ENCODE measurements at places on chromosomes 11 and 22.

- no peak for DNase-seq
Observed at GRCh38 chr11:22807391-22807790, 22.2 kb downstream of the SVIP start.

DNA sequence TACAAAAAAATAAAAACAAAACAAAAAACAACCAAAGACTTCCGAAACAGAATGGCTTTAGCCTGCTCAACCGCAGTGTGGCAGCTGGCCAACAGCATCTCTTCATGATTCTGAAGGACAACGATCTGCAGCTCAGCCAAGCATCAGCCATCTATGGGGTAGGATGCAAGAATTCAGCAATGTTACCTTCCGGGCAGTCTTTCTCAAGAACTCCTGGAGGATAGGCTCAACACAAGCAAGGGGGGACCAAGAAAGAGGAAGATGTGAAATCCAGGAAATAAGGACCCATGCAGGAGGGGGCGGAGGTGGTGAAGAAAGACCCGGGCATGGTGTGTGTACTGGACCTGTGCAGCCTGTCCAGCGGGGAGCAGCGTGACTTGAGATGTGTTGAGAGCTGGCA, 3.5 kb upstream of the TSPO start:
- DNase-seq: peak; percentile 65

DNA sequence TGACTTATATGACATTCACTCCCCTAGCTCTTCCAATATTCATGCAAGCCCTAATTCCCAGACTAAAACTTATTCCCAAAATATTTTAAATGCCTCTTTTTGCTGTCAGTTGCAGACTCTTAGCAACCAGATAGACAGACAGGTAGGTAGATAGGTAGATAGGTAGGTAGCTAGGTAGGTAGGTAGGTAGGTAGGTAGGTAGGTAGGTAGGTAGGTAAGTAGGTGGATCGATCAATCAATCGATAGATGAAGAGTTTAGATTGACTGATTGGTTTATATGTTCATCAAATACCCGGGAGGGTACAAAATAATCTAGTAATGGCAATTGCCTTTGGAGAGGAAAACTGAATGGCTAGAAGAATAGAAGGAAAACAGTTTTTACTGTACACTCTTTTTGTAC, 86.3 kb downstream of the TTC28 start:
- DNase-seq: no peak

DNA sequence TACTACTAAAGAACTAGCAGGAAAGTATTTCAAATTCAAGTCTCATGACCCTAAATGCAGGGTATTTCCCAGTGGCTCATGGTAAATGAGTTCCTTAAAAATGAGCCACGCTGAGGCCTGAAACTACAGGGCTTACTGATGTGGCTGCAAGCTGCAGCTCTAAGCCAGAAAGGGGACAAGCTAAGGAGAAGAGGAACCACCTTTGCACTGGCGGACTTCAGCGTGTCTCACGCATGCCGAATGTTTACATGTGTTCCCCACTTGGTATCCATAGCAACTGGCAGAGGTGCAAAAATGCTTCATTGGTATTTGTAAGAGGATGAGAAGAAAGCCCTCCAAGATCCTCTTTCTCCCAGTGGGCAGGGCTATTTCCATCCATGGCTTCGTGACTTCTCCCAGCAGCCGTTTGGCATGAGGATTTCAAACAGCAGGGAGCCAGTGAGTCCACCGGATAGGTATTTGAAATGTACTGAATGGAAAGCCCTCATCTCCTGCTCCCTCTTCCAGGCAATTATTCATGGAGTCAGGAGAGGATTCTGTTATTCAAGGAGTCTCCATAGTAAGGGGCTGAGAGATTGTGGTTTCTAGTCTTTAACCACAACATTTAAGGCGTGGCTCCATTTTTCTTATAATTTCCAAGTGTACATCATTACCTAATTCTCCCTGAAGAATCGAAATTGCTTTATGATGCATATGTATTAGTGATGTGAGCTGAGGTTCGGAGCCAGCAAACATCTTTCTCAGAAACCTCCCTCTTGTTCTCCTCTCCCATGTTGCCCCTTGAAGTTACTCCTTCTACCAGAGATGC, 55.3 kb upstream of the CD44 start:
- peak; percentile 97 for DNase-seq

DNA sequence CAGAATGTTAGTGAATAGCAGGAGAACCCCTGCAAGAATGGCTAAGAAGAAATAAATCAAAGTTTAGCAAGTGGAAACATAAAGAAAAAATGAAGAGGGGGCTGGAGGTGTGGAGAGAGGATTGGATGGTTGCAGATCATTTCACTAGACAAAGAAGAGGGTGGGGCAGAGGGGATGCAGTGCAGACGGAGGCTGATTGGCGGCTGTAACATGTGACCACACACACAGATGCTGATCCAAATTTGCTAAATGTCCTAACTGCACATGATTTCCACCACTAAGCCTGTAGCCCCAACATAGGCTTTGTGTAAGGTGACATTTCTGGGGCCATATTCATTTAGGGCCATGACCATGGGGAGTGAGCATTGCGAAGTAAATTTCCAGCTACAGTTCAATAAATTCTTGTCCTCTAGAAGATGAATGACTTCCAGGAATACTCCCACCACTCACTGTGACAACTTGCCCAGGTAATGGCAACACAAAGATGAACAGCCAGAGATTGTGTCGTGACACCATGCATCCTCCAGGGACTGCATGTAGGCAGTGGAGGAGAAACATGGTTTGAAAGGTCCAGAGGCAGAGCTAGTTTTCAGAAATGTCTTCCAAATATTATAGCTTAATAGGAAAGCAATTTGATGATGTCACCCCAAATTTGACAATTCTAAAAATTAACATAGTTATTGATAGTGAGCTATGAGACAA, 6.8 kb downstream of the KRTAP5-11 start:
- no peak for DNase-seq

- no peak for DNase-seq
Observed at GRCh38 chr11:12393691-12394090, 16.3 kb downstream of the PARVA start.

- DNase-seq: no peak
Observed at GRCh38 chr11:57306161-57306876, 18.4 kb downstream of the TNKS1BP1 start.

- DNase-seq: no peak
Observed at GRCh38 chr11:11332141-11332710, 20.8 kb downstream of the CSNK2A3 start.

GRCh38 chr11:32752001-32752400, 42.5 kb downstream of the CCDC73 start:
- DNase-seq: peak; percentile 10

DNA sequence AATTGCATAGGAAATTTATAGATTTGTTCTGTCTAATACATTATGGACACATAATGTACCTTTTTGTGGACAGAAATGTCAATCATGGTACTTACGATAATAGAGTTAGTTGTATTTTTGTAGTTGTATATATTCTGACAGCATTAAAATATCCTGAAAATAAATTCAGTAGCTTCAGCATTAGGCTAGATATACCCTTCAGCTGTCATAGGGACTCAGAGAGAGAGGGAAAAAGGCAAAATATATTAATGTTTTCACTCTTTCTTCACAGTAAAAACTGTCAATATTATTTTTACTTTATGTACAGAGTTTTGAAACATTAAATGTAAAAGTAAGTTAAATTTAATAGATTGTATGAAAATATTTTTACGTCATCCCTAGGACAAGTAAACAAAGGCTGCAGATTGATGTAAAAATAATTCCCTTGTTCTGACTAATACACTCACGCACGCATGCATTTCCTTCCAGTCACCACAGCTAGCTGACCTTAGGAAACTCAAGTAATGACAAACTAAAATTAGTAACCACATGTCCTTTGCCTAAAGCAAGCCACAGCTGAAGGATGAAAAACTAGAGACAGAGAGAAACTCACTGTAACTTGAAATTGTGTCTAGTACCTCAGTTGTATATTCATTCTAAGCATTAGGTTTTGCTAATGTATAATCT, 104.7 kb upstream of the CARD18 start:
- DNase-seq: peak; percentile 77

GRCh38 chr11:23336961-23337360, 476.7 kb upstream of the CCDC179 start:
- no peak for DNase-seq

DNA sequence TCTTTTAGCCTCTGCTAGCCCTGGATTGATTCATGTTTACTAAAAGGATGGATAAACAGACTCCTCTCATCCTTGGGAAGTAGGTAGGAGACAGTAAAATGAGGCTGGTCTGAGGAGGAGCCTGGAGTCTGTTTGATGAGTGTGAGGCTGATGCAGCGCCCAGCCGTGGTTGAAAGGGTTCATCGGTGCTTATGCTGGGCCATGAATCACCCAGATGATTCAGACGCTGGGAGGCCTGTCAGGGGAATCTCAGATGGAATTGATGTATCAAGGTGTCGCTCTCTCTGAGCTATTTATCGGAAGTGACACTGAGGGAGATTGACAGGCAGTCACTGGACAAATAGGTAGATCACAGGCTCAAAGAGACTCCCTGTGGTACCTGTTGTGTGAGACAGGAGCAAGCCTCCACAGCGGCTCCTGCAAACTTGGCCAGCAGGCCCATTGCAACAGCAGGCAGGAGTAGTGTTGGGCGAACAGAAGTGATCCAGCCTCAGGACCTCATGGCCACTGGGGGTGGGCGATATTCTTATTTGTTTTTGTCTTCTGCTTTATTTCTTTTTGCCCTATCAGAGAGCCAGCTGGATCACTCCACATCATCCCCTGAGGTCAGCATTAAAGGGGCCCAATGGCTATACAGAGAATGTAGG, 109.9 kb upstream of the CADM1 start:
- DNase-seq: peak; percentile 17

GRCh38 chr22:47167056-47167455, 404.6 kb downstream of the TBC1D22A start:
- DNase-seq: no peak

DNA sequence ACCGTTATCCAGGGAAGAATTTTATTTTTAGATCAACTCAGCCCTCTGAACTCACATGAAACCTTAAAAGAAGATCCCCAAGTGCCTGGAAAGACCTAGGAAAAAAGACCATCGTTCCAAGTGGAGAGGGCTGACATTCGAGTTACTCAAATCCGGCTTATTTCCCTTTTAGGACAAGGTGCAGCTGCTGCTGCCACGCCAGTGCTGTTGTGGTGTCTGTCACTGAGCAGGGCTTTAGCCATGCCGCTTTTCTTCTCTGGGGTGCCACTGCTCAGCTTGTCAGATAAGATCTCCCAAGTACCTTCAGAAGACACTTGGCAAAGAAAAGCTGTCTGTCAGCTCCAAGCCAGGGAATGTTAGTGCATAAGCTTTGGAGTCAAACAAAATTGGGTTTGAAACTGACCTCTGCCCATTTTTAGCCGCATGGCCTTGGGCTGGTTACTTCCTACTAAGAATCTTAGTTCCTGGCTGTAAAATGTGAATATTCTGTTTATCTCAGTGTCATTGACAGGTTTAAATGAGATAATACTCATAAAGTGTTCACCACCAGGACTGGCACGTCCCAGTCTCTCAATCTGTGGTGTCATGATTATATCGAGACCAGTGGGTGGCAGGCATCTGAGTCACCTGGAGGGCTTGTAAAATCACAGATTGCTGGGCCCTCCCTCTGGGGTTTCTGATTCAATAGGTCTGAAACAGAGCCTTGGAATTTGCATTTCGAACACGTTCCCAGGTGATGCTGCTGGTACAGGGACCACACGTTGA, 117.5 kb downstream of the PKNOX2 start:
- DNase-seq: no peak

DNA sequence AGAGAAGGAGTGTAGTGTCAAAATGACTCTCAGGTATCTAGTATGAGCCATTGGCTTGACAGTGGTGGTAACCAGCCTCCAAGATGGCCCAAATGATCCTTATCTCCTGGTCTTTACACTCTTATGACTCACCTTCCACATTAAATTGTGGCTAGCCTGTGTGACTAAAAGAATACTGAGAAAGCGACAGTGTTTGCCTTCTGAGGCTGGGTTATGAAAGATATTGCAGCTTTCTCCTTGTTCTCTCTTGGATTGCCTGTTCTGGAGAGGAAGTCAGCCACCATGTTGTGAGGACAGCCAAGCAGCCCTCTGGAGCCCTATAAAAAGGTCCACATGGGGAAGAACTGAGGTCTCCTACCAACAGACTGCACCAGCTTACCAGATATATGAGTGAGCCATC, 15.8 kb downstream of the C11orf71 start:
- DNase-seq: no peak

GRCh38 chr11:17859552-17859951, 125.0 kb downstream of the KCNC1 start:
- DNase-seq: no peak

GRCh38 chr11:42770444-42771065, 541.2 kb upstream of the API5 start:
- peak; percentile 24 for DNase-seq

DNA sequence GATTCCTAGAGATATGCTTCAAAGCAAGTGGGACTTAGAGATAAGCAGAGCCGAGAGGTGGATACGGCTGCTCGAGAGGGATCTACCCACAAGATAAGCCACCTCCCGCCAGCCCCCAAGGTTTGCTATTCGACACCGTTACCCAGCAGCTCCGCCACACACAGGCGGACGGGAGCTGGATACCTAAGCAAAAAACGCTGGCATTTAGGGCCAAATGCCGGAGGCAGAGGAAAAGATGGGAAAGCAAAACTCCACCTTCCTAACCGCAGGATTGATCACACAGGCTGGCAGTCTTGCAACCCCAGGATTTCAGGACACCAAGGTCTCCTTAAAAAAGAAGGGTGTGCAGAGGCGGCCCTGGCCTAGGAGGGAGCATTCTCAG, 709 bp downstream of the FTH1 start:
- DNase-seq: peak; percentile 28

DNA sequence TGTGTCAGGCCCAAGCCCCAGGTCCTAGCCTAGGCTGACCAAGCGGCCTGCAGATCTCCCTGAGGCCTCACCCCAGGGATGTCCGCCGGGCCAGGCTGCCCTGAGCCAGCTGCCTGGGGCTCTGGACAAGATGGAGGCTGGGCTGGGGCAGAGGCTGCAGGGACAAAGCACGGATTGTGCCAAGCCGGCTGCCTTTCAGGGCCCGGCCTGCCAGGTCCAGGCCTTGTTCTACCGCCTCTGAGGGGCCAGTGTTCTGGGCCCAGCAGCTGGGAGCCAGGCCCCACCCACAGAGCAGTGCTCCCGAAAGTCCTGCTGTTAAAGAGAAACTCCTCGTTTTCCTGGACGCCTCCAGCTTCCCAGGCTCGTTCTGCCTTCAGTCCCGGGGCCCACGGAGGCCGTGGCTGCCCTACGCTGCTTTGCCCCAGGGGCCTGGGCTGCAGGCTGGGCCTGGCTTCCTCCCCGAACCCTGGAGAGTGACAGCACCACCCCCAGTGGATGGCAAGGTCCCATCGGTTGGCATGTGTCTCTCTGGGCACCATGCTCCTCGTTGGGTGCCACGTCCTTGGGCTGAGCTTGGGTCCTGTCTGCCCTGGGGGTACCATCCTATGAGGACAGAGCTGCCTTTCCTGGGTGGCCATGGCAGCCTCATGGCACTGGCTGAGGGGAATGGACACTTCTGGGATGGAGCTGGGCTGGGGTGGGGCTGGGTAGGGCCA, 7.6 kb downstream of the BRSK2 start:
- DNase-seq: no peak

DNA sequence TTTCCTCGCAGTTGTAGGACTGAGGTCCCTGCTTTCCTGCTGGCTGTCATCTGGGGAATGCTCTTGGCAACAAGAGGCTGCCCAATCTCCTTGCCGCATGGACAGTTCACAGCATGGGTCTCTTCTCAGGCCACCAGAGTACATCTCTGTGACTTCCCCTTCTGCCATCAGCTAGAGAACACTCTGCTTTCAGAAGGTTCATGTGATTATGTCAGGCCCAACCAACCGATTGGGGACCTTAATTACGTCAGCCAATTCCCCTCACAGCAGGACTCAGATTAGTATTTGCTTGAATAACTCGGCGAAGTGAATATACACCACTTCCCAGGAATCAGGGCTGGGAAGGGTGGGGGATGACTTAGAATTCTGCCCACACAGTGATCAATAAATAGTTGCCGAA, 61.9 kb upstream of the CSNK2A3 start:
- DNase-seq: no peak
